ENCODE measurements at places on chromosomes 4 and X. TPM values are rescaled to one million over a fixed set of nuclear protein-coding genes. Genes with fewer than 3 reads are reported as not detected.

GRCh38 chr4:87219632-87220093 lies 755 bp downstream of the KLHL8 start:
- H3K27ac ChIP-seq: peak overlapping the region; percentile 80
- DNase-seq: peak; percentile 64
- peak overlapping the region; percentile 80 for H3K4me3 ChIP-seq
- H3K36me3 ChIP-seq: no peaks in the 10 kb centered on the region
- peaks cover 26% of the 10 kb centered on the region for H3K4me1 ChIP-seq

GUCY1A1 gene
- 0.29 TPM for total RNA-seq

TMSB15A gene
- 0.63 TPM for total RNA-seq

- no peak overlapping the region for H3K27ac ChIP-seq
- H3K36me3 ChIP-seq: no peaks in the 10 kb centered on the region
- H3K4me1 ChIP-seq: no peaks in the 10 kb centered on the region
- DNase-seq: no peak
Observed at GRCh38 chrX:71994601-71995000, 84.0 kb downstream of the NHSL2 start.

- no peak overlapping the region for H3K27ac ChIP-seq
- no peaks in the 10 kb centered on the region for H3K4me1 ChIP-seq
- DNase-seq: no peak
- no peak overlapping the region for H3K4me3 ChIP-seq
- H3K36me3 ChIP-seq: no peaks in the 10 kb centered on the region
Observed at GRCh38 chr4:168920441-168921065, 89.5 kb downstream of the CBR4 start.

- no peak overlapping the region for H3K27ac ChIP-seq
- DNase-seq: peak; percentile 35
- H3K4me1 ChIP-seq: peaks cover 23% of the 10 kb centered on the region
- H3K4me3 ChIP-seq: peak overlapping the region; percentile 72
- H3K27me3 ChIP-seq: peaks cover 67% of the 10 kb centered on the region
Observed at GRCh38 chr4:152937336-152938236, 1.5 kb downstream of the FHDC1 start.

DNA sequence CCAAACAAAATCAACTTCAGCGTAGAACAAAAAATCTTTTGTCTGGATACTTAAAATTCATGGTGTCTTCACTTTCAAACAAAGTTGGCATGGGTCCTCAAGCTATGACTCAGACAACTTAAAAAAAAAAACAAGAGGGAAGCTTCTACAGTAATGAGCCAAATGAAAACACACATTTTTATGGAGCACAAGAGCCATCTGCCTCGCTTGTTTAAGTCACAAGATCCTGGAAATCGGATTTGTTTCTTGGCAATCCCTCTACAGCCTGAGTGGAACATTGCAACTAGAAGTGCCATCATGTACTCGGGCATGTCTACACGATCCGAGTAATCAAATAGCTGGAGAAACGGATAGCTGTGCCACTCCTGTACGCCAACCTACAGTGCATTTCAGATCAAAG lies 22.6 kb downstream of the LAMP2 start:
- no peak overlapping the region for H3K4me3 ChIP-seq
- H3K4me1 ChIP-seq: no peaks in the 10 kb centered on the region

- H3K4me1 ChIP-seq: no peaks in the 10 kb centered on the region
- H3K4me3 ChIP-seq: no peak overlapping the region
- no peaks in the 10 kb centered on the region for H3K27me3 ChIP-seq
Observed at GRCh38 chr4:59650861-59651260, 1549.3 kb upstream of the ADGRL3 start.

FGF16 gene
- not detected for total RNA-seq

CT45A2 gene
- not detected for total RNA-seq

DNA sequence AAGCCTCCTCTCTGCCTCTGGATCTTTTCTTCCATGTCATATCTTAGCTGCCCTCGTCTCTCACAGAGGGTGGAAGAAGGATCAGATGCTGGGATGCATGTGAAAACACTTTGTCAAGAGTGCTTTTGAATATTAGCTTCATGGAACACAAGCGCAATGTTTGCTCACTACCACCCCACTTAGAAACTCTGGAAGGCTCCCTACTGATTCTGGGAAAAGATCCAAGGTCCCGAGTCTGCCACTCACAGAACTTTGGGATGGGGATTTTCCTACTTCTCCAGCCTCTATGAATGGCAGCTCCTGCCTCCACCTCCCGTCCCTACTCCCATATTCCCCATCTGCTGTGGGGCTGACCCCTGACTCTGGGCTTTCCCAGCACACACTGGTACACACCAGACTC lies 40.2 kb upstream of the CRMP1 start:
- H3K27ac ChIP-seq: no peak overlapping the region
- H3K36me3 ChIP-seq: no peaks in the 10 kb centered on the region
- H3K27me3 ChIP-seq: peaks cover 11% of the 10 kb centered on the region
- no peaks in the 10 kb centered on the region for H3K4me1 ChIP-seq
- H3K4me3 ChIP-seq: no peak overlapping the region

GAGE12F gene
- total RNA-seq: not detected

GRCh38 chrX:6131287-6131686 lies 97.4 kb downstream of the NLGN4X start:
- no peaks in the 10 kb centered on the region for H3K4me1 ChIP-seq
- no peak overlapping the region for H3K4me3 ChIP-seq
- DNase-seq: no peak
- no peaks in the 10 kb centered on the region for H3K27me3 ChIP-seq

ATP1B4 gene
- total RNA-seq: not detected

DNA sequence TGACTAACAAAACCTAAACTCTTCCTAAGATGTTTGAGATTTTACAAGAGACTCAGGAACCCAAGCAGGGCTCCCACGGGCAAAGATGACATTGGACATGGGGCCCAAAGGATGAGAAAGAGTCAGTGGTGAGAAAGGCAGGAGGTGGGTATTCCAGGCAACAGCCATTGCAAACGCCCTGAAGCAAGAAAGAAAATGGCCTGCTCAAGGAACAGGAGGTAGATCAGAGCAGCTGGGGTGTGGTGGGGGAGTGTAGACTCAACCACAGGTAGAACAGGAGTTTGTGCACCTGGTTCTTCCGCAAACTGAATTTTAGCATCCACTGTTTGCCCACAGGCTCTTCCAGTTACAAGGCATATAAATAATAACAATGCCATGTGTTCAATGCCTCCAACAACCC lies 3.3 kb downstream of the PPP2R2C start:
- peaks cover 56% of the 10 kb centered on the region for H3K27me3 ChIP-seq
- H3K36me3 ChIP-seq: no peaks in the 10 kb centered on the region
- no peak for DNase-seq
- H3K27ac ChIP-seq: no peak overlapping the region

- H3K27me3 ChIP-seq: peaks cover 14% of the 10 kb centered on the region
- H3K36me3 ChIP-seq: no peaks in the 10 kb centered on the region
- DNase-seq: no peak
- no peak overlapping the region for H3K4me3 ChIP-seq
Observed at GRCh38 chrX:105483011-105483410, 262.5 kb upstream of the TEX13A start.

Measured in activated T-cell treated with anti-CD3 and anti-CD28 coated beads, Interleukin-2, amount 50 U/mL, for 72 hours (primary cell).